ENCODE measurements at places on chromosomes 4 and X.
A peak's percentile ranks its signal among the peaks of the same experiment; 100 is the strongest.

GRCh38 chr4:85736571-85736970, 261.6 kb downstream of the ARHGAP24 start:
- no peak for DNase-seq

GRCh38 chrX:50168241-50168687, 32.5 kb downstream of the AKAP4 start:
- DNase-seq, result no peak

DNA sequence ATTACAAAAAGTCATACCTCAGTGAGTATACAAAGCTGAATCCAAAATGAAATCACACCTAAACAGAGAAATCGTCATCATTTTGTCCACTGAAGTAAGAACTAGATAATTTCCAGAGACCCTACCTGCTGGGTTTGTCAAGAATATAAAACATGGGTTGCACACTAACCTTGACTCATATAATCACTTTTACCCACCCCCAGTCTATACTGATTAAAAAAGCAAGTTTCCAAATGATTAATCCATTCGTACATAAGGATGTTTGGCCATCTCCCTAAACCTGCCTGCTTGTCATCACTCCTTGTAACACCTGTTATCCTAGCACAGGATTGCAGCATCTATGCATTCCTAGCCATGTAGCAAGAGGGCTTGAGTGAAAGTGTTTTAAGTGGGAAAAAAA, 4.7 kb downstream of the RAP2C start:
- no peak for DNase-seq

DNA sequence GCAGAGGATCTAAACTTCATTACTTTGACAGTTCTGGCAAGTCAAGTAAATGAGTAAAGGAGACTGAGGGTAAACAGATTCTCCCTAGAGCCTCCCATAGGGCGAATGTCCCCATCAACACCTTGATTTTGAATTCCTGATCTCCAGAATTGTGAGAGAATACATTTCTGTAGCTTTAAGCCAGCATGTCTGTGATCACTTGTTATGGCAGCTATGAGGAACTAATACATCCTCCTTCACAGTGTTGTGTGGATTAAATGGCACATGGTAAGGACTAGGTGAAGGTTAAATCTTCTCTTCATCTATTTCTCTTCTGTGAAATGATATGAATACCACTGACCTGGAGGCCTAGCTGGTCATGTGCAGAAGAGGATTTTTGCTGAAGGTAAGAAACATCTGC, 137.3 kb downstream of the CPEB2 start:
- no peak for DNase-seq

- DNase-seq, result no peak
Measured at GRCh38 chrX:153063315-153063714, 7.0 kb downstream of the PNMA3 start.

DNA sequence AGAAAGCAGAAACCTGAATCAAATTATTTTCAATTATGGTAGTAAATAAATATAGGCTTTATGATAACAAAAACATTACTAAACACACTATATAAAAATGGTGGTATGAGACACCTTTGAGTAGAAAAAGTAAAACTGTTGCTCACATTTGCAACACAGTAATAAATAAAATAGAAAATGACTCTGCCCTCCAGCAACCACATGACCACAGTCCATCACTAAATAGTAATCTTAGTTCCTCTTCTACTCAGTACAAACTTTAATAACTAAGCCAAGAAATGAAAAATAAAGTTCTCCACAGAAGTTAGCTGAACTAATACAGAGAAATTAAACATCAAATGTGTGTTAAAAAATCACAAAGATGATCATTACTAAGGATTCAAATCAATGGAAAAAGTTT, 108.5 kb downstream of the ADGRA3 start:
- no peak for DNase-seq

DNA sequence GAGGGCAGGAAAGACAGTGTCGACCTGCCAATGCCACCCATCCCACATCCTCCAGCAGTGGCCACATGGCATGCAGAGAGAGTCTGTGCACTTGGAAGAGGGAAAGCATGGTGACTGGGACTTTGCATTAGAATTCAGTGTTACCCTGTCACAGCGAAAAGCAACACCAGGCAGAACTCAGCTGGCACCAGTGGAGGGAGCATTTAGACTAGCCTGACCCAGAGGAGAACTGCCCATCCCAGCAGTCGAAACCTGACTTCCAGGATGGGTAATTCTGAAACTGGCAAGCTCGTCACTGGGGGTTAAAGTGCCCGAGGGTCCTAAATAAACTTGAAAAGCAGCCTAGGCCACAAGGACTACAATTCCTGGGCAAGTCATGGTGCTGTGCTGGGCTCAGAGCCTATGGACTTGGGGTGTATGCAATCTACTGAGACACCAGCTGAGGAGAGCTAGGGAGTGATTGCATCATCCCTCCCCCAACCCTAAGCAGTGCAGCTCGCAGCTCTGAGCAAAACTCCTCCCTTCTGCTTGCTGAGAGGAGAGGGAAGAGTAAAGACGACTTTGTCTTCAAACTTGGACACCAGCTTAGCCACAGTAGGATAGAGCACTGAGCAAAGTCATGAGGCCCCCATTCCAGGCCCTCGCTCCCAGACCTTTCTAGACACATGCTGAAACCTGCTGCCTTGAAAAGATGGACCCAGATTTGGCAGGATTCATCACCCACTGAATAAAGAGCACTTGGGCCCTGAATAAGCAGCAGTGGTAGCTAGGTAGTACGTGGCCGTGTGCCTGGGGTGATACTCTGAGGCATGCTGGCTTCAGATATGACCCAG, 68.8 kb downstream of the DDX60L start:
- no peak for DNase-seq

GRCh38 chr4:101136373-101137370, 210.7 kb downstream of the PPP3CA start:
- no peak for DNase-seq

DNA sequence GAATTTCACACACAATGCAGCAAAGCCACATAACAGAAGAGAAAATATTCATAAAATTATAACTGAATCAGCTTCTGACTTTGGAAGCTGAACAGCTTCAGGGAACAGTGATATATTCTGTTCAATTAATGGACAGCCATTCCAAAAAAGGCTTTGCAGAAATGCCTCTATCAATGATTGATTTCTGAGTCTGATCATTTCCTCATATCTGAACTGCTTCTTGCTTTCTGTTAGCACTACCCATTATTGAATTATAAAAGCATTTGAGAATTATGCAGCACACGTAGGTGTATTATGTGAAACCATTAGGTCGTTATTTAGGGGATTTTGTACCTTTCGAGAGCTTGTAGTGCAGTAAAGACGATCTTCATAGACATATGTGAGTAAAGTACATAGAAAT, 159.6 kb downstream of the STIM2 start:
- DNase-seq, result no peak

DNA sequence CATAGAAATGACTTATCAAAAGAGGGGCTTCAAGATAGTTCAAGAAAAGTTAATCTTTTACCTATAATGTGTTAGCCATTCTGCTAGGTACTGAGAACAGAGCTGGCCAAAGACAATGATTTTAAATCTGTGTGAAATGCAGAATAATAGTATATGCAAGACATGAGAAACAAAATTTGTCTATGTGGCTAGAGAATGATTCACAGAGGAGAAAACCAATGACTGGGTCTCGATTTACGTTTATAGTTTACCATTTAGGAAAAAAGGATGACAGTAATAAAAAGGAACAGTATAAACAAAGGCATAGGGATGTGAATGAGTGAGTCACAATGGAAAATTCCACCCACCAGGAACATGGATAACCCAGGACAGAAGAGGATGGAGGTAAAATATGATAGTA, 31.9 kb downstream of the NPFFR2 start:
- DNase-seq, result no peak

- DNase-seq, result peak; percentile 29
Measured at GRCh38 chr4:73776321-73776729, 36.0 kb downstream of the CXCL8 start.

- DNase-seq, result no peak
Measured at GRCh38 chr4:161762796-161763195, 401.0 kb downstream of the FSTL5 start.

DNA sequence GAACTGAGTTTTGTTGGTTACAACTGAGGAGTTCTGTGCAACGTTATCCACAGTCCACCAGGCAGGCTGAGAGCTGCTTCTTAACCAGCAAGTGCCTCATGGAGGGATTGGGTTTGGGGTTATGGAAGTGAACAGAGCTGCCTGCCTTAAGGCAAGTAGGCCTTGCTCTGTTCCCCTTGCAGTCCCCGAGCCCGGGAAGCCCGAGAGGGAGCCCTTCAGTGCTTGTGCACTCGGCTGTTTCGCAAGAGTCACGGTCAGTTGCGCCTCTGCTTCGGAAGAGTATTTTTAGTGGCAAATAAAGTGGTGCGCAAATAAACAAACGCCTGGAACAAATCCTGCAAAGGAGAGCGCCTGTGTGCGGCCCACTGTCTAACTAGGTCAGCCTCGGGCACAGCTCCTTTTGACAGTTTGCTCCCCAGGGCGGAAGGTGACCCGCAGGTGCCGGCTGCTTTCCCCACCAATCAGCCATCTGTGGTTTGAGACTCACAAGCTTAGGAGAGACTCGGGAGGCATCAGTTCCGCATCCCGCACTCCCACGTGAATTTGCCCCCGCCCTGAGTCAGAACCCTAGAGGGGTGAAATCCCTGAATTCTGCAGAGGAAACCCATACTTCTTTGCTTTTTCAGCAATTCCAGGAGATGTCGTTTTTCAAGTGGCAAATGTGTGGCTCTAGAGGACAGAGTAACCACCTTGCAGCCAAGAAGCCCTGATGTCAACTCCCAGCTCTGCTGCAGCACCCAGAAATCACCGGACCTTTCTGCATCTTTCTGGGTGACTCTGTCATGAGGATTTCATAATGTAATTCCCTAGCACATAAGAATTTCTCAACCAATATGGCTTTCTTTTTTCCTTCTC, 56.8 kb downstream of the LGI2 start:
- DNase-seq, result peak; percentile 65

GRCh38 chr4:76307660-76308014, 1.1 kb downstream of the STBD1 start:
- DNase-seq, result peak; percentile 69

DNA sequence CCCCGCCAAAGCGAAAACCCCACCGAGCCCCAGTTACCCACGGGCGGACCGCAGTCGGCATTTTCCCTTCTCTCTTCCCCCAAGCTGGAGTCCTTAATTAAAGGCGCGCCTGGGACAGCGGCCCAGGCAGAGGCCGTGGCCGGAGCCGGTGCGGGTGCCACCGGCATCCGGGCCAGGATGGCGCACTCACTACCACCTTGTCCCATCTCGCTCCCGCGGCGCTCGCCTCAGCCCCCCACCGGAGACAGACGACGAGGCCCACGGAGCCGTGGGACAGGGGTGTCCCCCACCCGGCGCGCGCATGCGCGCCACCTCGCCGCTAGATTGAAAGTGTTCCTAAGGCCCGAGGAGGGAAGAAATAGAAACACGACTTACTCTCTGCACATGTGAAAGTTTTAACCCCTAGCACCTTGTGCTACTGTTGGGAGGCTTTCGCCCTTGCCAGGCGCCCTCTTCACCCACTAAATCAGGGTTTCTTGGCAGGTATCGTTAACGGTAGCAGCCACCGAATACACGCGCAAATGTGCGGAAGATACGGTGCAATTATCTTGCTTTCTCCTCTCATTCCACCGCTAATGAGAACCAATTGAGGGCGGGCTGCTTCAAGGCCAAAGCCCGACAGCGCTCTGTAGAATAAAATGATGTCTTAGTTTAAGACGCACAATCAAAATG, 64.3 kb upstream of the CCDC160 start:
- peak; percentile 50 for DNase-seq

DNA sequence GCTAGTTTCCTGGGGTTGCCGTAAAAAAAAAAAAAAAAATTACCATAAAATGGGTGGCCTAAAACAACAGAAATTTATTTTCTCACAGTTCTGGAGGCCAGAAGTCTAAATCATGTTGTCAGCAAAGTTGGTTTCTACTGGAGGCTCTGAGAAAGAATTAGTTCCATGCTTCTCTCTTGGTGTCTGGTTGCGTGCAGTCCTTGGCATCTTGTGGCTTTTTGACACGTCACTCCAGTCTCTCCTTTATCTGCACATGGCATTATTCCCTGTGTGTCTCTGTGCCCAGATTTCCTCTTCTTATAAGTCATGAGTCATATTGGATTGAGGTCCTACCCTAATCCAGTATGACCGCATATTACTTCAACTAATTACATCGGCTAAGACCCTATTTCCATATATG, 38.7 kb downstream of the SPATA4 start:
- no peak for DNase-seq

DNA sequence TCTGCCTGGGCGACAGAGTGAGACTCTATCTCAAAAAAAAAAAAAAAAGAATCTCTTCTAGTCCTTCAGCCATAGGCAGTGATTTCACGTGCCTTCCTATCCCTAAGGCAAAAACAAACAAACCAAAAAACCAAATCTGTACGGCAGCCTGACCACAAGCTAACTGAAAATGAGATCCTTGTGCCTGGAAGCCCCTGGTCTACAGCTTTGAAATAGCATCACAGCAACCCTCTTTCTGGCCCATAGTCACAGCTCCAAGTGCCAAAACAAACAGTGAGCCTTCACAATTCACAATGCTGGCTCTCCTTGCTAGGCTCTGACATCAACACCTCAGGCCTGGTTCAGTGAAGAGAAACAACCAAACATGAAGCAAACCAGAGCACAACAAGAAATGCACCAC, 46.1 kb downstream of the TMEM150C start:
- no peak for DNase-seq
